ENCODE measurements at places on chromosomes 2 and 18.
A peak's percentile ranks its signal among the peaks of the same experiment; 100 is the strongest.

DNA sequence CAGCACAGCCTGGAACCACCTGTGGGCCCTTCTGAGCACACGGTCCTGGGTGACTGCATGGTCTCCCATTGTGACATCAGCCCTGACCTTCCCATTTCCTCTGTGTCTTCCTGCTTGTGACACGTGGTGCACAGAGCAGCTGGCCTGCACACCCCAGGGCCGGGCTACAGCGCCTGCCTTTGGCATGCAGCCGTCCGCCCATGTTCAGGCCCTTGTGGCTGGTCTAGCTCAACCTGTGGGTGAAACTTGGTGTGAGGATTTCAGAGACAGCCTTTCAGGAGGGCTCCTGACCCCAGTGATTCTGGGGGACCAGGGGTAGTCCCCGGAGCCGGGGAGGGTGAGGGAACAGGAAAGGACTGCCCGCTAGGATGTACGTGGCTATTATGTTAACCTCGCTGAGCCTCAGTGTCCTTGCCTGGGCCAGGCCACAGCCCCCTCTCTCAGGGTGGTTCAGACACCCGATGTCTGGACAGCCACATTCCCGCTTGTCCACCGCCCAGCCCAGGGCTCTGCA lies 284.8 kb upstream of the HS6ST1 start:
- DNase-seq = no peak

GRCh38 chr18:38427234-38427633 lies 861.6 kb upstream of the CELF4 start:
- DNase-seq = peak; percentile 12

GRCh38 chr2:191436368-191437055 lies 191.3 kb downstream of the MYO1B start:
- DNase-seq = no peak

GRCh38 chr2:11140492-11140891 lies 14.8 kb upstream of the SLC66A3 start:
- no peak for DNase-seq

- no peak for DNase-seq
These were observed 108.5 kb upstream of the SMAD7 start for GRCh38 chr18:49059028-49059834.

- no peak for DNase-seq
These were observed 3.9 kb downstream of the UBXN4 start for GRCh38 chr2:135745545-135745944.

DNA sequence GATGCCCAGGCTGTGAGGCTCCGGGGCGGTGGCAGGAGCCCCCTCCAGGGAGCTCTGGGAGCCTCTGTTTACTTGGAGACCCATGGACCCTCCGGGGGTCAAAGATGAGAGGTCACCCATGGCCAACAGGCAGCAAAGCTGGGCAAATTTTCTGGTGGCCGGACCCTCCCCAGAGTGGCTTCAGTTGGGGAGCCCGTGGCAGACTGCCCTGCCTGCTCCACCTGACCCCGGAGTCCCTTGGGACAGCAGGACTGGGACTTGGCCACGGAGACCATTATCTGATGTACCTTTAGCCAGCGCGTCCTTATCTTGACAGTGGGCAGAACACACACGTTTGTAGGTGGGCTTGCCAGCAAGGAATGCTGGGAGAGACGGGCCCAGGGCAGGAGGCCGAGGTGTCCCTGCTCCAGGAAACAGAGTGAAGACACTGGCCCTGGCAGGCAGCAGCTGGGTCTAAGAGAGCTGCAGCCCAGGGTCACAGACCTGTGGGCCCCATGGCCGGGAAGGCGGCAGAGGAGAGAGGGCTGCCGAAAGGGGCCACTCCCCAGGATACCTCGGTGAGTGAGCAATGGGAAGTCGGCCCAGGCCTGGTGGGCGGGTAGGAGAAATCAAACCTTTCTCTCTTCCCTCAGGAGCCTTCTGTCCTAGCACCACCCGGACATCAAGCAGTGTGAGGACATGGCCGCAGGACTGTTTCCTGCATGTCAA lies at the start of the genes ABCG5 and ABCG8:
Gene ABCG5 (minus strand): TSS at position 280 of the 708 bp plus-strand sequence. CDS start 160 bp downstream, at position 120.
Gene ABCG8 (plus strand): TSS at position 412 of the 708 bp plus-strand sequence. CDS start 83 bp downstream, at position 495.
- DNase-seq = no peak

- no peak for DNase-seq
These were observed 278.7 kb downstream of the BCL2 start for GRCh38 chr18:63040788-63041410.

DNA sequence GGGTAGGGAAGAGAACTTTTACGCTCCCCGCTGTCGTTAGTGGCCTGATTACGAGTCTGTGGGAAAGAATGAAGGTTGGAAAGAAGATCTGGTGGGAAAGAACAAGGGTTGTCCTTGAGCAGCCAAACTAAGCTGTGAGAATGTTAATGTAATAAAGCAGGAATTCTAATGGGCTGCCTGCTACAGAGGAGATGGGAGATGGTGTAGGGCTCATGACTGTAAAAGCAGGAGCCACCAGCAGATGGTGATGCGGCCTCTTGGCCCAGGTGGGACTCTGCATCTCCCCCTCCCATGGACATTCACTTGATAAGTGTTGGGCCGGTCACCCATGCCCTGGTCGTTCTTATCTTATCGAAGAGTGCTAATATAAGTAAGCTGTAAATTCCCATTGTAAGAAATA lies 150.0 kb downstream of the NEDD4L start:
- no peak for DNase-seq

GRCh38 chr2:136990316-136990715 lies 225.0 kb downstream of the THSD7B start:
- no peak for DNase-seq

GRCh38 chr18:34901299-34901698 lies 139.9 kb upstream of the MAPRE2 start:
- no peak for DNase-seq

GRCh38 chr2:48399828-48400552 lies 130.0 kb upstream of the STON1 start:
- DNase-seq = peak; percentile 64

- DNase-seq = no peak
These were observed 112.0 kb upstream of the NDUFV2 start for GRCh38 chr18:8990276-8991031.

DNA sequence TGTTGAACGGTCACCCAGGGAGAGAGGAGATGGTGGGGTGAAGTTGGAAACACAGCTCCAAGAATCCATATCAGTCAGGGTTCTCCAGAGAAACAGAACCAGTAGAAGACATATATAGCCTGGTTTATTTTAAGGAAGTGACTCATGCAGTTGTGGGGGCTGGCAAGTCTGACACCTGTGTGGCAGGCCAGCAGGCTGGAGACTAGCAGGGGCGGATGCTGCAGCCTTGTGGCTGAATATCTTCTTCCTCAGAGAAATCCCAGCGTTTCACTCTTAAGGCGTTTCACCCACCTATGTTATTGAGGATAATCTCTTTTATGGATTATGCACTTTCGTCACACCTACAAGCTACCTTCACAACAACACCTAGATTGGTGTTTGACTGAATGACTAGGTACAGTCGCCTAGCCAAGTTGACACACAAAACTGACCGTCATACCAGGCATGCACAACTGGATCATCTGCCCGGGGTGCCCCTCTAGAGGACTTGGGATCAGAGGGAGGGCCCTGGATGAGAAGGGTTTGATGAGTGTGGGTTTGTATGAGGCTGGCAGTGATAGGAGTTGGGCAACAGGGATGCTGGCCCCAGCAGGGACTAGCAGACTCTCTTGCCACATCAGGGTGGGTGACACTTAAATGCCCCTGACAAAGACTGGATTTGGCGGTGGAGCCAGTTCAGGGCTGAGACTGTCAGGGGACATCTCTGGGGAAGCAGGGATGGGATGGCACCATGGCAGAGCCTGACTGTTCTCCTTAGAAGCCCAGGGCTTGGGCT lies 23.4 kb downstream of the MROH2A start:
- DNase-seq = no peak

GRCh38 chr2:43553341-43553855 lies 42.4 kb downstream of the THADA start:
- no peak for DNase-seq

GRCh38 chr2:230578106-230578505 lies 134.5 kb upstream of the CAB39 start:
- DNase-seq = no peak

GRCh38 chr18:10370716-10371115 lies 83.7 kb upstream of the APCDD1 start:
- DNase-seq = no peak

DNA sequence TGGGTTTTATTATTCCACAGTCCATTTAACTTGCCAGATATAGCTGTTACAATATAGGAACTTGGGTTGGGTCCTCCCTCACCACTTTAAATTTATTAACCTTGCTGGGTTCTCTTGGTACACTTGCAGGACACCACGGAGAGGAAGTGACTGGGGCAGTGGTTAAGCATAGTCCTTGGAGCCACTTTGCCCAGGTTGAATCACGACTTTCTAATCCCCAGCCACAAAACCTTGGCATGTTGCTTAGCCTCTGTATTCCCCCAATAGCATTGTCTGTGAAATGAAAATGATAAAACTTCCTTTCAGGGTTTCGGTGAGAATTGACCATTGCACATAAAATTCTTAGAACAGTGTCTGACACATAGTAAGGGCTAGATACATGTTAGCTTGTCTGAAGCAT lies 221.2 kb downstream of the IRS1 start:
- DNase-seq = no peak

GRCh38 chr18:2956056-2956455 lies 56.9 kb downstream of the LPIN2 start:
- no peak for DNase-seq

DNA sequence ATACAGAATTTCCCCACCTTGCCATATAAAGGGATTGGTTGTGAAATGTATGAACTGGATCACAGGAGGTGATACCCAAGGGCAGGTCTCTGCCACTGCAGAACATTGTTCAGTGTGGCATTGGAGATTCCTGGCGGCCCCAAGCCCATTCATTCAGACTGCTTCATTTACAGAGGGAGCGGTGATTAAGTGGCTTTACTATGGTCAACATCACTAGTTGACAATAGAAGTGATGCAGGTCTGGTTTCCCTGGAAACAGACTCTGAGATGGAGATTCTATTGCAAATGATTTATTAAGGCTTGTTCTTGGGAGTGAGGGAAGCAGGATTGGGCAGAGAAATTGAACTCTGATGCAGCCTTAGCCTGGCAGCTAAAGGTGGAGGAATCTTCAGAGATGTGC lies 62.4 kb downstream of the ZDBF2 start:
- DNase-seq = no peak

DNA sequence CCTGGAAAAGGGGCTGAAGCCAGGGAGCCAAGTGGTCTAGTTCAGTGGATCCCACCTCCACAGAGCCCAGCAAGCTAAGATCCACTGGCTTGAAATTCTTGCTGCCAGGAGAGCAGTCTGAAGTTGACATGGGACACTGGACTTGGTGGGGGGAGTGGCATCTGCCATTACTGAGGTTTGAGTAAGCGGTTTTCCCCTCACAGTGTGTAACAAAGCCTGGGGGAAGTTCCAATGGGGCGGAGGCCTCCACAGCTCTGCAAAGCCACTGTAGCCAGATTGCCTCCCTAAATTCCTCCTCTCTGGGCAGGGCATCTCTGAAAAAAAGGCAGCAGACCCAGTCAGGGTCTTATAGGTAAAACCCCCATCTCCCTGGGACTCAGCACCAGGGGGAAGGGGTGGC lies 144.4 kb downstream of the PTPRM start:
- DNase-seq = no peak

- no peak for DNase-seq
These were observed 369 bp downstream of the CDK5R2 start for GRCh38 chr2:218959761-218960308.

- DNase-seq = no peak
These were observed 34.0 kb downstream of the IL1R2 start for GRCh38 chr2:102025583-102026267.

- DNase-seq = no peak
These were observed 88.2 kb upstream of the RAPGEF4 start for GRCh38 chr2:172647439-172647838.

- DNase-seq = no peak
These were observed 22.4 kb upstream of the CCBE1 start for GRCh38 chr18:59719544-59720181.

GRCh38 chr2:9102861-9103662 lies 99.6 kb upstream of the MBOAT2 start:
- no peak for DNase-seq

DNA sequence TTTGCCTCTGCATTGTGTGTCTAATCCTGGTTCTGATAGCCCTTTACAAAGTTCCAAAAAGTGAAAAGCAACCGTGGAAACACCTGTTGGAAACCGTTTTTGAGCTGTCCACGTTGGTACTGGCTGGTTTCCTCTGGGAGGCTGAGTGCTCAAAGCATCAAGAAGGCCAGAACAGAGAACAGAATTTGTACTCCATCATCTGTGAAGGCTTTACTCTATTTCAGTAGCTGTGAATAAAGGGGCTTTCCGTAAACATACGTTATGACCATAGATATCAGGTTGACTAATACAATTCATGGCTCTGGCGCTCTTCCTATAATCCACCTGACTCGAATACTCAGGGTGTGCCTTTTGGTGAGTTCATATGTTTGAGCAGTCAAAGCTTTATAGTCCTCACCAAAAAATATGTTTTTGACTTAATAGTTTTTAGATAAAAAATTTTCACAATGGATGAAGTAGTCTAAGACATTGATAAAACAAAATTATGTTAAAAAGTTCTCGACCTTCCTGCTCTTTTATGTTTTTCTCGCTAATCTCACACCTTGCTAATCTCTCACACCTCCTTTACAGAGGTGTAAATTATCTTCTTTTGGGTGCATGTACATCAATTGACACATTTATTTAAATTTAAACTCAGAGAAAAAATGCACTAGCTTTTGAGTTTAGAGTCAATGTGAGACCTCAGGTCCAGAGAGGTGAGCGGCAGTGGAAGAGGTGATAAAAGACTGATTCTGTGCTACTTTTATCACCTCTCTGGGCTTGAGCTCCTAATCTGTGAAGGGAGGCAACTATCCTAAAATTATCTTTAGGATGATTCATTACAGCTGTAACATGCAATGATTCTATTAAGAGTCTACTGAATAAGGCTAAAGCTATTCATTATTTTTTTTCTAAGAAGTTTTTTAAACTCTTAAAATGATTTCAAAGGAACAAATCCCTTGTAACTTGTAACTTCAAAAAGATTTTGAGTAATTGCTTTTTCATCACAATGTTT lies 65.3 kb downstream of the CXCR4 start:
- no peak for DNase-seq

- no peak for DNase-seq
These were observed 11.1 kb upstream of the DCTN1 start for GRCh38 chr2:74391209-74391579.

DNA sequence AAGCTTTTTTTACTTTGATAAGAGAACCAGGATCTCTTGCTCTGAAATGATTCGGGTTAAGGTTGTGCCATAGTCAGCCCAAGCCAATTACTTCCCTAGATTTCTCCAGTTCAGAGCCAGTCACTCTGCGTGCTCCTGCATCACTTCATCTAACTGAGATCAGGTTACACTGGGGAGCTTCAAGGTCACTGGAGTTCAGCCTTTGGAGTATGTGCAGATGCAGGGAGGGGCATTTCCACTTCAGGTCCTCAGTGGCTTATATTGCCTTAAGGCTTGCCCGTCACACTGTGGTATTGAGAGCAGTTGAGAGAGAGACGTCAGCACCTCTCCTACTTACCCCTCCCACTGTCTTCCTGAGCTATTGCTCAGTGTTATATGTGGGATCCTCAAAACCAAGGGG lies 317.8 kb downstream of the EPHA4 start:
- no peak for DNase-seq

DNA sequence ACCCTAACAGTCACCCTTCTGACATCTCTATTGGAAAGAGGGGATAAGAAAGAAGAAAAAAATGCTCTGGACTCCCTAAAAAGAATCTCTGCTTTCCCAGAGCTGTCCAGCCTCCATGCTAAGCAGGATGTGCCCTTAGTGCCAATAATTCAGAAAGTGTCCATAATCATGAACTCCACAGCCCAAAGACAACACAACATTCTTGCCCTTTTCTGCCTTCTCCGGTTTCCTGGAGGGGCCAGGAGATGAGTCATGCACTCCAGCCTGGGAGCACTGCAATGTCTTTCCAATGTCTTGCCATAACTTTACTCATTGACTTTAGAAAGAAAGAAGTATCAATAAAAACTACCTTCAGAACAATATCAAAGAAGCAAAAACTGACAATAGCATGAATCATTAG lies 44.0 kb downstream of the KLF7 start:
- DNase-seq = no peak
